ENCODE measurements at places on chromosomes 16 and 17.

- no peak for DNase-seq
Measured at GRCh38 chr17:80203471-80203963, 16.6 kb downstream of the SGSH start.

GRCh38 chr16:11016524-11016988, 72.2 kb downstream of the CLEC16A start:
- no peak for DNase-seq

DNA sequence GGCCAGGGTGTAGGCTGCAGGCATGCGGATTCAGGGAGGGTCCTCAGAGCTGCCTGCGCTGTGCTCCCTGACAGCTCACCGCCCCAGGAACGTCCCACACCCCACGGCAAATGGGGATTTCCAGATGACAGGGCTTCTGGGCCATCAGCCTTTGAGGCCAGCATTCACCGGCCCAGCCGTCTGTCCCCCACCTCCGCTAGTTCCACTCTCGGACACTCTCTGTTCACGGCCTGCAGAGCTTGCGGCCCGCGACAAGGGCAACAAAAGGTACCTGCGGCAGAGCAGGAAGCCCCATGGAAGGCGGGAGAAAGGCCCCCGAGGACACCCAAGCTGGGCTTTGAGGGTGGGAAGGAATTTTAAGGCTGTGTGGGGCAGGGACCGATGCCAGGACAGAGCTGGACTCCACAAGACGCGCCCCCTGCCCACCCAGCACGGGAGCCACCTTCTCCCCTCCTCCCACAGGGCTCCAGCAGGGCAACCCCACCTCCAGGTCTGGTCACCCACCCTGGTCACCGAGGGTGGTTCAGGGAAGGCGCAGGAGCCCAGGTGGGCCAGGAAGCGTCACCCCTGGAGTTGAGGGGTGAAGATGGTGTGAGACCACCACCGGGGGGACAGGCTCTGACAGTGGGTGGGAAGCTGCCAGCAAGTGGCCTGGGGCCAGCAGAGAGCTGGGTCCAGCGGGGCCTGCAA, 5.6 kb upstream of the CYBA start:
- no peak for DNase-seq

- peak; percentile 60 for DNase-seq
Measured at GRCh38 chr17:75238684-75239191, 22.7 kb downstream of the GGA3 start.

DNA sequence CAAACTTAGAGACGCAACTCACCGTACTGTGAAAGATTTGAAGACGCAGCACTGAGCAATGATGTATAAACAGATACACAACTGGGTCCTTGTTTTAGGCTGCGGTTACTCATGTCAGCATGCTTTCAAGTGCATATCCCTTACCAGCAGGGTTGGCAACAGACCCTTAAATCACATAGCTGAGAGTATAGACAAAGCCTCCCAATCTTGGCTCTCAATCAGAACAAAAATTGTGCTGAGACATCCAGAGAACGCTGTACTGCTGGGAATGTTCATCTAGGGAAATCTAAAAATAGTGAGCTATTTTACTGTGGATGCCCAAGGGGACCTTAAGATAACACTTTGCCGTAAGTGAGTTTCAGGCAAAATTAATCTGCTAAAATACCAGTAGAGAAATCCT, 84.4 kb upstream of the NUDT7 start:
- peak; percentile 57 for DNase-seq

- peak; percentile 88 for DNase-seq
Measured at GRCh38 chr16:66004699-66005098, 361.8 kb upstream of the CDH5 start.

DNA sequence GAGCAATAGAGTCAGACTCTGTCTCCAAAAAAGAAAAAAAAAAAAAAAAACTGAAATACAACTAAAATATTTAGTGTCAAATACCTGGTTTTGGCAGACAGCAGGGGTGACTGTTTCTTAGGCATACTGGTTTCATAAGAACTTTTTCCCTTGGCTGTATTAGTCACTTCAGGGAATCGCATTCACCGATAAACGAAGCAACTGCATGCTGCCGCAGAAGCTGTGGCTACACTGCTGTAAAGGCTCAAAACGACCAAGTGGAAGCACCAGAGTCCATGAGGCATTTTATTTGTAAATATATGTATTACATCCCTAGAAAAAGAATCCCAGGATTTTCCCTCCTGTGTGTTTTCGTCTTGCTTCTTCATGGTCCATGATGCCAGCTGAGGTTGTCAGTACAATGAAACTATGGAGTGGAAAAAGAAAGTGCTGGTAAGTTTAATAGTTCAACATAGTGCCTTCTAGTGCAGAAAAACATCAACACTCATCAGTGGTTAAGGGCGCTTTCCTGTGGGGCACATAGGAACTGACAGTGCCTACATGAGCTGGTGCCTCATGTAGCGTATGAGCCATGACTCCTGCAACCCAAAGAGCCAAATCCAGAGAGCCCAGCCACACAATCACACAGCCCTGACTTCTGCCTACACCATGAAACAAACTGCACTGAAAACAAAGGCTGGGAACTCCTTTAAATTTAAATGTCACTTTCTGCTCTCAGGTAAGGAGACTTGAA, 7.3 kb downstream of the RPS15A start:
- no peak for DNase-seq

DNA sequence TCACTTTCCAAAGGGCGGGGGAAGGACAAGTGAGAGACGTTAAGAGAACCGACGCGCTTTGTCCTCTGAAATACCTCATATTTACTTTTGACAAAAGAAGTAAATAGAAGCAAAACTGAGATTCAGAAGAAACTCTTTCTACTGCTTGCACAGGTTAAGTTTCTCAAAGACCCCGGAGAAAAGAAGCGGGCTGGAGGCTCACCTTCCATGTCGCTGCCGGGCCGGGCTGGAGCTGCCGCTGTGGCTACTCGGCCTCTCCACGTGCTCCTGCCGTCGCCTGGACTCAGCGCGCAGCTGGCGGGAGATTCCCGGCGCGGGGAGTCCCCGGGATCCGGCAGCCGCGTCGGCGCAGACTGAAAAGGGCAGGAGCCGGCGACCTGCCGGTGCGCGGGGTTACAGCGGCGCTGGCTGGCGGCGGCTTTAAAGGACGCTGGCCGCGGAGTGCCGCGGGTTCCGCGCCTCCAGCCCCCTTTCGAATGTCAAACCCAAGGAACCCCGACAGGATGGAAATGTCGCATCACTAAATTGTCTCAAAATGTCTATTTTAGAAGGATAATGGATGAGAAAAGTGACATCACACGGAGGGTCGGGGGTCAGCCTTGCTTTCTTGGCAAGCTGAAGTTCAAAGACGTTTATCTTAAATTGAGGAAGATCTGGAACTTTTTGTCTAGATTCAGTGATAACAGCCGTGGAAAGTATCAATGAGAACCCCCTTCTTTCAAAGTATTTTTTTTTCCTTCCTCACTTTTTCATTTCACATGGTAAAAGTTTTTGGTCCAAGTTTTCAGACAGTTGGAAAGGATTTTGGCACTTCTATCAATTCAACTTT, at the start of gene IKZF3:
TSS of gene IKZF3 (minus strand) at position 395 of the 829 bp plus-strand sequence. CDS start at position 209, 186 bp downstream.
- DNase-seq, result peak; percentile 63

DNA sequence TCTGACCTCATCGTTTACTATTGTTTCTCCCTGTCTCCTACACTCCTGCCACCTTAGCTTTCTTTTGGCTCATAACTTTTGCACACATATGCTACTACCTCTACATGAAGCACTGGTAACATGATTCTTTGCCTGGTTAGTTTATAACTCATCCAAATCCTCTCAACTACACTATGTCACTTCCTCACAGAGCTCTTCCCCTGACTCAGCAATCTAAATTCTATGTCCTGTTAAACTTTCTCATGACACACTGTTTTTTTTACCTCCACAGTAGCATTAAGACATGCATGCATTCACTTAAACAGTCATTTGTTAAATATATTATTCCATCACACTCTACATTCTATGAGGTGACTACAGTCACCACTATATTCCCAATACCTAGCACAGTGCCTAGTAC, 19.7 kb downstream of the APPBP2 start:
- peak; percentile 20 for DNase-seq

DNA sequence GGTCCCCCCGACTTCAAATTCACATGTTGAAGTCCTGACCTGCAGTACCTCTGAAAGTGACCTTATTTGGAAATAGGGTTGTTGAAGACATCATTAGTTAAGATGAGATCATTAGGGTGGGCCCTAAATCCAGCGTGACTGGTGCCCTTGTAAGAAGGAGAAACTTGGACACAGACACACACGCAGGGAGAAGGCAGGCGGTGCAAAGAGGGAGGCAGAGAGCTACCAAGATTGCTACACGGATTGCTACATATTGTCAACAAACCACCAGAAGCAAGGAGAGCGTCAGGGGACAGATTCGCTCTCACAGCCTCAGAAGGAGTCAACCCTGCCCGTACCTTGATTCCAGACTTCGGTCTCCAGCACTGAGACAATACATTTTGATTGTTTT, 6.8 kb upstream of the WBP2 start:
- DNase-seq, result no peak

Data from muscle of leg (tissue), 16 donors.